ENCODE measurements at places on chromosomes 7 and 10.

- no peak for DNase-seq
These were observed 118.6 kb downstream of the MAGI2 start for GRCh38 chr7:79334841-79335240.

DNA sequence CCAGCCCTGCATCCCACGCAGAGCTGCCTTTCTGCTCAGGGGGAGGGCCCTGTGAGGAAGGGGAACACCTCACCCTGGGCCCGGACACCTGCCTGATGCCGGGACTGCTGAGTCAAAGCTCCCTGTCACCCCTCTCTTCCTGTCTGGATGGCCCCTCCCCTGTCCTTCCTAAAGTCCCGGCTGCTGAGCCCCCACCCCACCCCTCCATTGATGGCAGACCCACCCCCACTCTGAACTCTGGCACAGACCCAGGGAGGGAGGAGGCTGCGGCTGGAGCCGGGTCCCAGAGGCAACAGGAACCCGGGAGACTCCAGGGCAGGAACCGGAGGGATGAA, 78.7 kb downstream of the ELFN1 start:
- DNase-seq: no peak

- no peak for DNase-seq
These were observed 148.9 kb downstream of the ZEB1 start for GRCh38 chr10:31467791-31468535.

DNA sequence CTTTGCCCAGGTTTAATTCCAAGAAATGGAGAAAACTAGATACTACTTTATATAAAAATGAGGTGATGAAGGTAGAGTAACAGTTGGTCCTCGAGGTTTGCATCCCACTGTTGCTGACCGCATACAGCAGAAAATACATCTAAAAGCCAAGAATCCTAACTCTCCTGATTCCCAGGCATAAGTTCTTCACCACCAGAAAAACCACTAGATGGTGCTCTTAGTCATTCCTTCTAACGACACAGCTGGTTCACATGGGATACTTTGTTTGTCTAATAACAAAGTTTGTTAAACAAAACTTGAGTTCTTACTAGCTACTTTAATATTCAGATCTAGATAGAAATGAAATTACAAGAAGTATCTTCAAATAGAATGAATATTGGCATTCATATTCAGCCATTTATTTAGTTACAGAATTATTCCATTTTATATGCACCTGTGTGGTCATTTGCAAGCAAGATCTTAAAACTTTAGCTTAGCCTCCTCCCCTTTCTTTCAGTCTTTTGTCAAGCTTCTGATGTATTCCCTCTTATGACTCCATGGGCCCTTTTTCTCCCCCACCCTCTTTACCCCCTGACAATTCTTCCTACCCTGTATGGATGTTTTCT, 54.1 kb upstream of the CYP26C1 start:
- DNase-seq: no peak

DNA sequence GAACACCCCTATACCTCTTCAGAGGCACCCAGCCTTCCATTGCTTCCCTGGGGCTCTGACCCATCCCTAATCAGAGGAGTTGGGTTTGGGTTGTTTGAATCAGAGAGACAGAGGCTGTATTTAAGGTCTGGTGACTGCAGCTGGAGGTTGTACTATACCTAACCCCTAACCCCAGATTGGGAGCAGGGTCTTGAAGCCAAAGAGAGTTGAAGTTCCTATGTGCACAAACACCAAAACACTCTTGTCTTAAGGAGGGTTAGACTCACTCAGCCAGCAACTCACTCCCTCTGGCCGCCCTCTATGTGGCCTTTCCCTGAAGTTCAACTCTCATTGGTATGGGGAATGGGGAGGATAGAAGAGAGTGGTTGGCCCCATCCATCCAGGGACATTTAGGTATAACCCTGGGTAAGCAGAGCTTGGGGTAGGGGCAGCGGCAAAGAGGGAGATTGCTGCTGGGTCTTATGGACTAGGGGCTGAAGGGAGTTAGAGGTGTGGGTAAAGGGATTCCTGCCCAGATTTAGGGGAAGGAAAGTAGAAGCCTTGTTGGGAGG, 80.0 kb downstream of the PAX2 start:
- no peak for DNase-seq

DNA sequence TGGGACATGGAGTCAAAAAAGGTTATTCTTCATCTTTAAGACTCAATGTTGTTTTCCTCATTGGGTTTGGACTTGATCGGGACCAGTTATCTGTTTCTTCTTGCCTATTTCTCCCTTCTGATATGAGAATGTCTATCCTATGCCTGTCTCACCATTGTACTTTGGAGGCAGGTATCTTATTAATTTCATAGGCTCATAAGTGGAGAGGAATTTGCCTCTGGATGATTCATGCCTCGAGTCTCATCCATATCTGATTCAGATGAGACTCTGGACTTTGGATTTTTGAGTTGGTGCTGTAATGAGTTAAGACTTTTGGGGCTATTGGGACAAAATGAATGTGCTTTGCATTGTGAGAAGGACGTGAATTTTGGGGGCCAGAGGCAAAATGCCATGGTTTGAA, 36.2 kb upstream of the CCDC7 start:
- no peak for DNase-seq

DNA sequence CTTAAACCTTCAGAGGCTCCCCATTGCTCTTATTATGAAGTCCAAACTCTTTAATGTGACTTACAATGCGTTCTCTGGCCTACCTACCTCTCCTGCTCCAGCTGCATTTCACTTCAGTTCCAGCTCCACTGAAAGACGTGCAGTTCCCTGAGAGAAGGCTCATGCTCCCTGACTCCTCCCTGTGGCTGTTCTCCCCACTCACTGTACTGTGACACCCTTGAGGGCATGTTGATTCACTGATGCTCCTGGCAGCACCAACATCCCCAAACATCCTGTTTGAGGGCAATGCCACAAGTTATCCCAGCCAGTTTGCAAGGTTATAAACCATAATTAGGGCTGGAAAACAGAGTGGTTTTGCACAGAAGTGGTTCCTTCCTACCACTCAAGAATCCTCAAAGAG, 111.2 kb downstream of the LSM5 start:
- DNase-seq: no peak

DNA sequence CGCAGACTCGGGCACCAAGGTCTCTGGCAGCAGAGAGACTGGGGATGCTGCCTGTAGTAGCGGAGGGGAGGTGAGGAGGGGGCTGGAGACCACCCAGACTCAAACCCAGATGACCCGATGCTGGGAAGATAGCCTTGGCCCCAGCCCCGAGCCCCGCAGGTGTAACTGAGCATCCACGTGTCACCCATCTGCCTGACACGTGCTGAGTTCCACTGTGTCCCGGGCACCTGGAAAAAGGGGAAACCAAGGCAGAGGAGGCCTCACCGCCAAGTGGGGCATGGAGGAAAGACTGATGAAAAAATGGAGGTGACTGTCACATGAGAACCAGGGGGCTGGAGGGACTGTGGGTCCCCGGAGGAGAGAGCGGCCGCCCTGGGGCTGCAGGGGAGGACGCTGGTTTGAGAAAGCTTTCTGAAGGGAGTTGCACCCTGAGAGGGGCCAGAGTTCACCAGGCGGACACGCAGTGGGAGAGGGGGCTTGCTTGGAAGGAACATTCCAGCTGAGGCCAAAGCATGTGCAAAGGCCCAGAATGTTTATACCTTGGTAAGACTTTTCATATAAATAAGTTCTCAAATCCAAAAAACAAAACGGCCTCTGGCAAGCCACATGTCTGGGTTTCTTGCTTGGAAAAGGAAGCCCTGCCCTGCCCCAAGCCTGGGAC, 27.4 kb upstream of the ELN start:
- no peak for DNase-seq

- DNase-seq: no peak
These were observed 3.4 kb downstream of the FAM24B start for GRCh38 chr10:122875843-122876466.

DNA sequence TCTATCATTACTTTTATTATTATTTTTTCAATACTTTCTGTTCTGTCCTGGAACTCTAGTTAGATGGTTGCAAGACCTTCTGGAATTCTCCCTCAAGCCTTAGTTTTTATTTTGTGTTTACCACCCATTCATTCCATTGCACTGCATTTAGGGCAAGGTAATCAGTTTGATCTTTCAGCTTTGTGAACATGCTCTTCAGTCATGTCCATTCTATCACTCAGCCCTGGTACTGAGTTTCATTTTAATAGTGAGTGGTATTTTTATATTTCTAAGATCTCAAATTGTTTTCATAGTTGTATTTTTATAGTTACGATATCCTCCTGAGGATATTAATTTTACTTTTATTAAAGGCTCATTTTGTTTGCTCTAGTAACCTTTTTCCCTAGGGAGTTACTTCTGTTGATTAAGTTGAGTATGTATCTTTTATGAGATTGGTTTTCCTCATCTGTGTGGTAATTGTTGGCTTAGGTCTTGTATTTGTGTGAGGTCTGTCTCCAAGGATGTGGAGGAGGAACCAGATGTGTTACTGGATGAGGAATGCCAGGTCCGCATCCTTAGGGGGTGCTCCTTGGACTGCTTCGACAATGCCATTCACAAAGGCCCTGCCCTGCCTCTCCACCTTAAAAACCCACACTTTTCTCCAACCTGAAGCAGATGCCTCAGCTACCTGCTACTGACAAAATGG, 46.7 kb upstream of the RAB18 start:
- no peak for DNase-seq

DNA sequence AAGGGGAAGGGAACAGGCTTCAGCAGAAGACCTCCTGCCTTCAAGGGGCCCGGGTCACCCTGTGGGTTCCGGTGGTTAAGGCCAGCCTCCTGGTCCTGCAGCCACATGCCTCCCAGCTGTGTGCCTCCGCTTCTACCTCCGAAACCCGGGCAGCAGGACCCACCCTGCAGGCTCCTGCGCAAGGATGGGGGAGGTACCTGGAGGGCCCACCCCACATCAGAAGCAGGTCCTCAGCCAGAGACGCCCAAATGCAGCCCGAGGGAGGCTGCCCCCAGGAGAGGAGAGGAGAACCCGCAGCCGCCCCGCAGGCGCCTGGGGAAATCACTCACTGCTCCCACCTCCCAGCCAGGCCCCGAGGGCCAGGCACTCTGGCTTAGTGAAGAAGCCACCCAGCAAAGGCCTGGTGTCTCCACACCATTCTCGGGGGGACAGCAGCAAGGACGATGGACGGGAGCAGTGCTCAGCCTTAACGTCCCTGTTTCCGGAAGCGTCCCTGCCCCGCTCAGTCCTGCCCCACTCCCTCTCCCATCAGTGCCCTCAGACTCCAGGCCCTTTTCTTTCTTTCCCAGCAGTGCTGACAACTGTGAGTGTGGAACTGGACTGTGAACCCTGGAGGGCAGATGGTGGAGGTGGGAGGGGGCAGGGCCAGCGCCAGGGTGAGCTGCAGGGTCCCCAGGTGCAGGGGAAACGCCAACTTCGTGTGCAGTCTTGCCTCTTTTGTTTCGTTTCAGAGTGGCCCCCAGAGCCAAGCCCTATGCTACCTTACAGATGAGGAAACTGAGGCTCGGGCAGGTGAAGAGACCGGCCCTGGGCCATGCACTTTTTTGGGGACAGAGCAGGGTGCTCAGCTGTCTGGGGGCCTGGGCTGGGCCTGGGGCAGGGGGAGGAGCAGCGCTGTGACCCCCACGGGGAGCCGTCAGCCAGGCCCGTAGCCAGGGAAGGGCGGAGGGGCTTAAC, 138.0 kb downstream of the FAM53B start:
- no peak for DNase-seq

DNA sequence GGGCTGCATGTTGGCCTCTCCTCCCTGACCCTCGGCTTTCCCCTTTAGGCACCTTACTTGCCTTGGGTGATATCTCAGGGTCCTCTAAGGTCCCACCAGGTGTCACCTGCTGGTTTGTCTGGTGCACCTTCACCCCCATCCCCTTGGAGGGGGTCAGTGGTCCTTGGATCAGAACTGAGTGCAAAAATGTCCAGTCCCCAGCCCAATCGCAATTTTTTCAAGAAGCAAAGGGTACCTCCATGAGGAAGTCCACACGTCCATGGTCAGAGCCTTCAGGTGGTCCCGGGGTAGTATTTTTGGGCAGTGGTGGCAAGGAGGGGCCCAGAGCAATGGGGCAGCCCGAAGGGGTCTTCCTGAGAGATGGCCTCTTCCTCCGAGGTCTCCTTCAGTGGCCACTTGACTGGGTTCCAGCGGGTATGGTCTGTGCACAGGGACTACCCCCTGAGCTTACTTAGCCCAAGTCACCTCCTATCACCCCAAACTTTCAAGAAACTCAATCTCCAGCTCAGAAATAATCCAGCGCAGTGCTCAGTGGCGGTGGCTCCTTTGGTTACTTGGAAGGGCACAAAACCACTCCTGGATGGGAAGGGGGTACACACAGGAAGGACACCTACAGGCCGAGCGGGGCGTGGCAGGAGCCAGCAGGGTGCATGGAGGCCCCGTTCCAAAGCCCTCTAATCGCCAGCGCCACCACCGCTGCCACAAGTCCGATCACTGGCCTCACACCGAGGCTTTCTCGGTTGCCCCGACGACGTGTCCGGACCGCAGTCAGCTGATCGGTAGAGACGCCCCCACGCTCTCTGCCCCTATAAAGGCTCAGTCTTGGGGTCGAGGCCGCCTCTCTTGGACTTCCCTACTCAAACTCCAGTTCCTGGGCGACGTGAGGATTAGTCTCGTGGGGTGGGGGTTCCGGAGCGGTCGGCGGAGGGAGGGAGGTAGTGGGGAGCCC, 4.5 kb downstream of the SAP25 start:
- DNase-seq: peak; percentile 49

GRCh38 chr10:13712837-13713581, 126.2 kb downstream of the PRPF18 start:
- DNase-seq: peak; percentile 63

DNA sequence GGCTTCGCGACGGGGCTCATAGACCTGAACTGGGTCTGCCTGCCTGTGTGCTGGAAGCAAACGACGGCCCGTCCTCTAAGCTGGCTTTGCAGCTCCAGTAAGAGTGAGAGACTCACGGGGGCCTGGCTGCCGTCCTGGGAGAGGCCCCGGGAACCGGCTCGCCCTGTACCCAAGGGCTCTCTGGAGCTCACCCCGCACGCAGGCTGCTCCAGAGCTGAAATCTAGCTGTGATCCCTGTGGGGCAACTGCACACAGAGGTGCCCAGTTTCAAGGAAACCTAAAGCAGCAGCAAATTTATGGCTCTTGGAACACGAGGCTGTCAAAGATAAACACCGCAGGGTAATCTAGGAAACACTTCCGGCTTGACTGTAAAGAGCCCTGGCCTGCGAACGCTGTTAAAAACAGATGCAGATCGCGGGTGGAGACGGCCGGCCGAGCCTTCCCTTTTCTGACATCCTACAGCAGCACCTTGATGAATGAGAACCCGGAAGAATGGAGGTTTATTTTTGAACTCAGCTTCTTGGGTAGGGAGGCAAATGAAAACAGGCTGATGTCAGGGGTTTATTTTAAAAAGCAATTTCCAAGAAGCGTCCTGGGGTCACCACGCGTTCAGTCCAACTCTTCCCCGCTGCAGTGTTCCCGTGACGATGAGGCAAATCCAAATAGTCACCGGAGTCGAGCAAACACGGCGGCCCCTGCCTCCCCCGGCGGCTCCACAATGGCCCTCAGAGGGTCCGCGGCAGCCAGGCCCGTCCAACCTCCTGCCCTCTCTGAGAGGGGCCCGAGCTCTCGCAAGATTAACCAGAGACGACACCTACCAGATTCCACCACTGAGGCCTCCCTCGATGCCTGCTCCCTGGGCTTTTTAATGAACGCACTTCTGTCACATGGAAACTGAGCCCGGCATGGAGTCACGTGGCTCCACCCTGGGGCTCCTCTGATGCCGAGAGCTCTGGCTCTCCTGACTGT, 29.6 kb downstream of the AMZ1 start:
- DNase-seq: peak; percentile 48
